ENCODE measurements at places on chromosomes 4 and X.

GRCh38 chr4:84734037-84734436 is 151.1 kb downstream of the CDS1 start:
- no peak for DNase-seq

- DNase-seq: no peak
Measured at GRCh38 chr4:178599521-178599920, 1157.3 kb upstream of the AGA start.

DNA sequence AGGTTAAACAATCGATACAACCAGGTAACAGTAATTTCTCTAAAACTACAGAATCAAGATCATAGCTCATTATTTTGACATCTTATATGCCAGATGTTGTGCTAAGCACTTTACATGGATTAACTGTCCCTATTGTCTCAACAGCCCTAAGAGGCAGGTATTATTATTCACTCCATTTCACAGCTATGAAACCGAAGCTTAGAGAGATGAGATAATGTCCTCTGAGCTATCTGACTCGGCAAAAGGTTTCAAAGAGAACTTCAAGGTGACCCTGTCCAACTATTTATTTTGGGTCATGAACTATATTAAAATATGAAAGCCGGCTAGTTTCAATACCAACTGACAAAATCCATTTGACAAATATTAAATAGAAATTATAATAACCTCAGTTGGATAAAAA is 10.3 kb downstream of the SLC25A5 start:
- no peak for DNase-seq

DNA sequence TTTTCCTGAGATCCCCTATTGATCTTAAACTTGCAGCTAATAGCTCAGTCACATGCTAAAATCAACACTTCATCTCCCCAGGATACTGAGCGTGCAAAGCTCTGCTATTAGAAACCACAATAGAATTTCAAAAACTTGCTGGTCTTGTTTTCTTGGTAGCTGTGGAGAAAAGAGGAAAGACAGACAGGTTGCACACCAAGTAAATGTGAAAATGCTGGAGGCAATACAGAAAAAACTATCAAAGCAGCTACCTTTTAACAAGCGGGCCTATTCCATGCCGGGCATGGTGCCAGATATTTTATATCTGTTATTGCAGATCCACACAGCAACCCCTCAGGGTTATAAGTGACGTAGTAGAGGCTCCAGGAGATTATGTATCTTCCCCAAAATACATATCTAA is 171.9 kb downstream of the DCTD start:
- DNase-seq: no peak

- DNase-seq: peak; percentile 60
Measured at GRCh38 chrX:1481636-1482529, 29.2 kb upstream of the ASMTL start.

DNA sequence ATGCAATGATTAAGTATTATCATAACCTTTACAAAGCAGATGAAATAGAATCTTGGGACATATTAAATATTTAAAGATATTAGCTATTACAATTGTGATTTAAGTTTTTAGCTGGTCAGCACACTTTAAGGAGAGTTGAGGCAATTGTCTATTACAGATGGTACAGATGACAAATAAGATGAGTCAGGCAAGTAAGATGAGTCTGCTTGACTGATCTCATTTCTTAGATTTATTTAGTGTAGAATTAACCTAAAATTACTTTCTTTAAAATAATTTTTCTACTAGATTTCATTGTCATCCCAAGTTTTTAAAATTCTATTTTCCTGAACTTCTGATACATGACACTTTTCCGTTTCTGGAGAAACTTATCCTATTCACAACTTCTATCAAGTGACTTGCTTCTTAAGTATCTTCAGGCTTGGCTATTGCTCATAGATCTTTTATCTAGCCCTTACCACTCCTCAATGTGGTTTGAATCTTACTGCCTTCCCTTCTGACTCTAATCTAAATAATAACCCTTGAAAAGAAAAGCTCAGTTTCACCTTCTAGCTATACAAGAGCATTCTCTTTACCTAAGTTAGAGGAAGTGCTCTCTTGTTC is 32.9 kb downstream of the CXCL1 start:
- no peak for DNase-seq
